Mesothelial cell of epicardium (in vitro differentiated cells): ENCODE measurements at places on chromosomes 6 and 20. TPM values are rescaled to one million over a fixed set of nuclear protein-coding genes. Genes with fewer than 3 reads are reported as not detected.

- DNase-seq = no peak
These were observed 414.4 kb upstream of the PLCB4 start for GRCh38 chr20:8654486-8654885.

DNA sequence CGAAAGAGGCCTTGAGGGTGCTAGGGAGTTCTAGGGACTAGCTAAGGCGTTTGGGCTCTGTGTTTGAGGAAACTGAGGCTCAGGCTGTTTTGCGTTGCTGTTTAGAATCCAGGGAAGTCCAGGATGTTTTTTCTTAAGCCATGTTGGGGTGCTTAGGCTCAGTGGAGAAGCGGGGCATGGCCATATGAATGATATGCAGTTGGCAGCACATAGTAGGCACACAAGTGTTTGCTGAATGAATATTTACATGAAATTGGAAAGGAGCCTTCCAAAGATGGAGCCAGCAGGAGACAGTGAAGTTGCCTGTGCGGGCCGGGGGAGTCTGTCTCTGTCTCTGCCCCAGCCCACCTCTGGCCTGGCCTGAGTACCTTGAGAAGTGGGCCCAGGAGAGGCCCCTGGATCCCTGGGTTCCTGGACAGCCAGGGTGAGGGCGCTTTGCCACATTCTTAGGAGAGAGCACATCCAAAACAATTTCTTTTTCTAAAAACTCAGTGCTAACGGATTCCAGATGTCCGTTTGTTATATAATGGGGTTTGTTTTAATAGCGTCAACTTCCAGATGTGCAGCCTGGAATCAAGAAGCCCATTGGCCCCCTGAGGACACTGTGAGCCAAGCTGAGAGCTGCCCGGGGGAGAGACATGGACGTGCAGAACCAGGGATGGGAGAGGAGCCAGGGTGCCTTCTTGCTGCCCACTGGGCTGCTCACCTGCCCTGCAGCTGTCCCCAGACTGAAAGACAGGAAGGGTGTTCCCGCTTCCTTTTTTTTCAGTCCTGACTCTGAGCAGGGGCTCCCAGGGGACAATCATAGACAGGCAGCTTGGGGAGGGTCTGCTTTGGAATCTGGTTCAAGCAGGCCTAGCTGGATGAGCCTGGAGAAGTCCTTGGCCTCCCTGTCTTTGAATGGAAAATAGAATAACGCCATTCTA lies 20.1 kb upstream of the EMILIN3 start:
- DNase-seq = no peak

GRCh38 chr20:34293589-34293988 lies 9.6 kb downstream of the AHCY start:
- DNase-seq = no peak

GRCh38 chr6:39980839-39981580 lies 46.7 kb upstream of the MOCS1 start:
- no peak for DNase-seq

KCNK5 gene
- total RNA-seq = 2.5 to 2.9 TPM (median 2.7 TPM) in 3 replicates
